ENCODE measurements at places on chromosomes 7 and 10.

GRCh38 chr7:90425376-90425775, 22.1 kb downstream of the CLDN12 start:
- DNase-seq, result no peak

- no peak for DNase-seq
Measured at GRCh38 chr10:49611816-49612512, 1.9 kb downstream of the SLC18A3 start.

DNA sequence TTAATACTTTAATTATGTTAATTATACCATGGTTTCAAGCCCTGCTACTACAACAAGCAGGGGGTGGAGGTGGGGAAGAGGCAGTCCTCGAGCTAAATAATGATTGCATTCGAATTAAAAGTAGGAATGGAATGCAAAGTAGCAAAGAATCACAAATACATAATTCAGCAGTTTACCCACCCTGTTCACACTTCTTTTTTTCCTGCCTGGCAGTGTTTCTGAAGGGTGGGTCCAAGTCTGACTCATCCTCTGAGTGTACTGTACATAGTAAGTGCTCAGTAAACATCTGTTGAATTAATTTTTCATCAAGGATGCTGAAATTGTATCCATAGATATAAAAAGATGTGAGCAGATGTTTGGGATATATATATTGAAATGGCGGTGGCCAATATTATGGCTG, 778.8 kb downstream of the LRMDA start:
- DNase-seq, result no peak

GRCh38 chr7:46908770-46909169, 673.1 kb downstream of the TNS3 start:
- peak; percentile 87 for DNase-seq

GRCh38 chr10:72746426-72747363, 54.8 kb downstream of the MCU start:
- DNase-seq, result peak; percentile 52

- DNase-seq, result no peak
Measured at GRCh38 chr10:70963271-70963670, 74.9 kb upstream of the PCBD1 start.

- DNase-seq, result peak; percentile 50
Measured at GRCh38 chr7:23093546-23093945, 12.0 kb upstream of the KLHL7 start.

DNA sequence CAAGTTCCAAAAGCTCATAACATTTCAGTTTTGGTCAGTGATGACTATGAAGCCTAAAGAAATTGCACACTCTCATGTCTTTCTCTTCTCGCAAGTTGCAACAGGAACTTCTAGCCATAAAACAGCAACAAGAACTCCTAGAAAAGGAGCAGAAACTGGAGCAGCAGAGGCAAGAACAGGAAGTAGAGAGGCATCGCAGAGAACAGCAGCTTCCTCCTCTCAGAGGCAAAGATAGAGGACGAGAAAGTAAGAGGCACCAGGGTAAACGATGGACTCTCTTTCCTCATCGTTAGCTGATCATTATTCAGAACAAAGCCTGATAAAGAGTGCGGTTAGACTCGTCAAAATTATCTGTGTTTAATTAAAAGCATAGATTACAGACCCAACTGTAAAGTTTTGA, 94.7 kb downstream of the HDAC9 start:
- no peak for DNase-seq

DNA sequence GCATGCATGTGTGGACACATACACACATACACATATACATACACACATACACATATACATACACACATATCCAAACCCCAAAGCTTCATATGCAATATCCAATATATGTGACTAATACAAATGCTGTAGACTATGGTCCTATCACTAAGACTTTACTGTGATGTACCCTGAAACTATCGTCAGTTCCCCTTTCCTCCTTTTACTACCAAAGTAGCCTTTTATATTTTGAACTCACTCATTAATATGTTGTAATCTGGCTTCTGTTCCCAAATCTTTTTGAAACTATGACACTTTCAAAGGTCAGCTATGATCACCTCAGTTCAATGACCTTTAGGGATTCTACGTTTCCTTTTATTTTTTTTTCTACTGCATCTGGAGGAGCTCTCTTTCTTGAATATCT, 64.8 kb upstream of the TFEC start:
- no peak for DNase-seq

DNA sequence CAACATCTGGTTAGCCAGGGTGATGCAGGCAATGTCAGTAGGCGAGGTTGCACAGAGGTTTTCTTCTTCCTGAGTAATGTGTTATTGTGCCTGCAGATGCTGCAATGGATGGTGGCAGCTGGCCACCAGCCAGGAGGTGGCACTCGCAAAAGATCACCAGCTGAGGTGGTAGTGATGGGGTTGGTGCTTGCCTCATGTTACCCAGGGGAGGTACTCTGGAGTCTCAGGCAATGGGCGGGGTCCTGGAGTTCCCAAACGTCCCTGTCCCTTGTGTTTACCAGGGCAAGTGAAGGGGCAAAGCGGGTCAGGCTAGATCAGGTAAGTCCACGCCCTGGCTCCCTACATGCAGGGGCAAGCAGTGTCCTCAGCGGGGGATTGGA, 21.1 kb downstream of the CLRN3 start:
- no peak for DNase-seq

- peak; percentile 52 for DNase-seq
Measured at GRCh38 chr10:16777473-16778370, 39.5 kb downstream of the RSU1 start.

GRCh38 chr7:29035044-29035740, 77.1 kb upstream of the TRIL start:
- DNase-seq, result peak; percentile 77

- DNase-seq, result no peak
Measured at GRCh38 chr7:2358968-2359527, 4.4 kb downstream of the EIF3B start.

- DNase-seq, result no peak
Measured at GRCh38 chr10:25288181-25288580, 113.4 kb downstream of the GPR158 start.

DNA sequence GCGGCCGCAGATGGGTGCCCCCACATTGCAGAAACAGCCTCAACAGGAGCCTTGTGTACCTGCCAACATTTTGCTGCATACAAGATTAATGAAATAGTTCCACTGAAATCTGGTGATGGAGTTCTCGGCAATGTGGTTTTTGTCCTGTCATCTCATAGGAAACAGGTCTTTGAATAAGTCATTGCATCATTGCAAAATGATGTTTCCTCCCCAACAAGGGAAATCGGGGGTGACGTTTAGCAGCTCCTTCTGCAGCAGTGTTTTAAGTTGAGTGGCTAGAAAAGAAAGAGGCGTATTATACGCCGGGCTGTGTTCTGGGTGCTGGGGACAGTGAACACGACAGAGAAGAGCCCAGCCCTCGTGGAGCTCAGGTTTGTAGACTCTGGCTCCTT, 177.0 kb downstream of the PRKAG2 start:
- peak; percentile 90 for DNase-seq

- peak; percentile 56 for DNase-seq
Measured at GRCh38 chr7:148238761-148239325, 351.7 kb upstream of the C7orf33 start.

- peak; percentile 83 for DNase-seq
Measured at GRCh38 chr10:125060482-125060825, 99.9 kb downstream of the CTBP2 start.

- no peak for DNase-seq
Measured at GRCh38 chr7:139753081-139753692, 24.6 kb downstream of the HIPK2 start.

- no peak for DNase-seq
Measured at GRCh38 chr7:24873944-24874343, 106.0 kb downstream of the OSBPL3 start.

GRCh38 chr10:30812018-30812851, 182.7 kb upstream of the LYZL2 start:
- peak; percentile 98 for DNase-seq

DNA sequence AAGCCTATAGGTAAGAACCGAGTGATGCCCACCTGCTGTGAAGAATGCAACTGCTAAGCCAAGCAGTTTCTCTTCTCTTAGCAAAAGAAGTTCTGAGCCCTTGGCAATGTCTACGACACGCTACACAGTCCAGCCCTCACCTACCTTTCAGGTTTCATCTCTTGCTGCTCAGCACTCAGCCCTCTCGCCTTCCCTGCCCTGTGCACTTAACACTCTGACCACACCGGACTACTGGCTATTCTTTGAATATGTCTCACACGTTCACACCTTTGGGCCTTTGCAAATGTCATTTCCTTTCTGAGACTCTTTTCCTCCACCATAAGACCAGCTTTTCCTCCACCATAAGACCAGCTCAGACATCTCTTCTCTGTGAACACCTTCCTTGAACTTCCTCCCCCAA, 67.0 kb upstream of the ITGB1 start:
- no peak for DNase-seq

DNA sequence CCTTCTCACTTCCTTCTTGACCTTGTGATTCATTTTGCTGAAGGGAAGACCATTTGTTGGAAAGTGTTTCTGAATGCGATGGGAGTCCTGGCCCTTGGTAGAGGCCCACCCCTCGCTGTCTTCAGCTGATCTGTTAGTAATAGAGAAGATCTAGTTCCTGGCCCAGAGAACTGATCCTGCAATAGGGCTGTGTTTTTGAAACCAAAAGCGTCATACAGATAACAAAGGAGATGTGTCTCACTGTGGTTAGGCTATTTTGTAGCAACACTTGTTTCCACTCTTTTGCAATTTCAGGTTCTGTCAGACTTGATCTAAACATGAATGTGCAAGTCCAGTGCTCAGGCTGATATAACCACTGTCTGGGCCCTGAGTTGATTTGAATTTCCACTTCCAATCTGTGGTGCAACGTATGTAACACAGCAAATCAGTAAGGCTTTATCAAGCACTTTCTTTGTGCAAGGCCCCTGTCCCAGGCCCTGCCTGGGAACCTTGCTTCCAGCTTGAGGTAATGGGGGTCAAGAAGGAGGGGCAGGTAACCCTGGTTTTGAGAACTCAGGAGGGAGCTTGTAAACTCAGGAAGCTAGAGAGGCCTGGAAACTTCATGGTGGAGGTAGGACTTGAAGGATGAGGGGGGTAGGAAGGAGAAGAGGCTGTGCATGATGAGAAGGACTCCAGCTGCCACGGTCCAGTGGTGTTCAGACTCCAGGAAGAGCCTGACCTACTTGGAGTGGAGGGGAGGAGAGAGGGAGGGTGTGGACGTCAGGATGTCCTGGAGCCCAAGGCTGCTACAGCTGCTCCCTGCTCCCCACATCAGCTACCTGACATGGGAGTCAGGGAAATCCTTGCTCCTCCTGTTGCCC, 42.2 kb upstream of the SRGN start:
- DNase-seq, result peak; percentile 99

GRCh38 chr7:85010306-85010705, 176.6 kb downstream of the SEMA3D start:
- DNase-seq, result no peak

DNA sequence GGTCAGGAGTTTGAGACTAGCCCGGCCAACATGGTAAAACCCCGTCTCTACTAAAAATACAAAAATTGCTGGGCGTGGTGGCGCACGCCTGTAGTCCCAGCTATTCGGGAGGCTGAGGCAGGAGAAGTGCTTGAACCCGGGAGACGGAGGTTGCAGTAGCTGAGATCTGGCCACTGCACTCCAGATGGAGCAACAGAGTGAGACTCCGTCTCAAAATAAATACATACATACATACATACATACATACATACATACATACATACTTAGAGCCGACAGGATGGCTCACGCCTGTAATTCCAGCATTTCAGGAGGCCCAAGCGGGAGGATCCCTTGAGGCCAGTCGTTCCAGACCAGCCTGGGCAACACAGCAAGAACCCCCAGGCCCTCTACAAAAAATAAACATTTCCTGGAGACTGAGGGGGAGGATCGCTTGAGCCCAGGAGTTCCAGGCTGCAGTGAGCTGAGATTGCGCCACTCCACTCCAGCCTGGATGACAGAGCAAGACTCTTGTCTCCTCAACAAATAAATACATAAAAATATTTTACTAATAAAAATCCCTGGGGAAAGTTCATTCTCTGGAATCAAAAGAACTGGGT, 90.9 kb upstream of the TNRC18 start:
- peak; percentile 78 for DNase-seq

DNA sequence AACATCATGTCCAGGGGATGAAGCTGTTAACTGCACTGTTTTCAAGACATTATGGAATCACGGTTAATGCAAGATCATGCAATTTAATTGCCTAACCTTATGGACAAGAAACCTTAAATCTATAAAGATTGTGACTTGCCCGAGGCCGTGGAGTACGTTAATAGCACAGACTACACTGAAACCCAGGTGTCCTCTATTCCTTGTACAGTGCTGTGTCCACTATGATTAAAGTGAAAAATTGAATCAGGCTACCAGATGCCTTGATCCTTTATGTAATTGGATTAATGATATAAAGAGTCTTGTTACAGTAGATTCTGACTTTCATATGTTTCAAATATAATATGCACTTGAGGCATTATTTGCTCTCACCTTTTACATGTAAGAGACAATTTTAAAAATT, 33.9 kb upstream of the ETV1 start:
- DNase-seq, result no peak

DNA sequence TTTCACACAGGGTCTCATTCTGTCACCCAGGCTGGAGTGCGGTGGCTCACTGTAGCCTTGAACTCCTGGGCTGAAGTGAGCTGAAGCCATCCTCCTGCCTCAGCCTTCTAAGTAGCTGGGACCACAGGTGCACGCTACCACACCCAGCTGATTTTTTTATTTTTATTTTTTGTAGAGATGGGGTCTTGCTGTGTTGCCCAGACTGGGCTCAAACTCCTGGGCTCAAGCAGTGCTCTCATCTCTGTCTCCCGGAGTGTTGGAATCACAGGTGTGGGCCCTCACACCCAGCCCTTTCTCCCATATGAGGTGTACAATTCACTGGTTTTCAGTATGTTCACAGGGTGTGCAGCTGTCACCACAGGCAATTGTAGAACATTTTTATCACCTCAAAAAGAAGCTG, 5.2 kb downstream of the INPP5A start:
- DNase-seq, result no peak

GRCh38 chr10:122248356-122249302, 22.5 kb upstream of the BTBD16 start:
- DNase-seq, result no peak

GRCh38 chr10:131094527-131095312, 216.8 kb downstream of the TCERG1L start:
- DNase-seq, result no peak

Data from amniotic epithelial cell (primary cell).